Activated CD4-positive, alpha-beta T cell treated with anti-CD3 and anti-CD28 coated beads for 24 hours (primary cell): ENCODE measurements at places on chromosomes 6 and 20.

DNA sequence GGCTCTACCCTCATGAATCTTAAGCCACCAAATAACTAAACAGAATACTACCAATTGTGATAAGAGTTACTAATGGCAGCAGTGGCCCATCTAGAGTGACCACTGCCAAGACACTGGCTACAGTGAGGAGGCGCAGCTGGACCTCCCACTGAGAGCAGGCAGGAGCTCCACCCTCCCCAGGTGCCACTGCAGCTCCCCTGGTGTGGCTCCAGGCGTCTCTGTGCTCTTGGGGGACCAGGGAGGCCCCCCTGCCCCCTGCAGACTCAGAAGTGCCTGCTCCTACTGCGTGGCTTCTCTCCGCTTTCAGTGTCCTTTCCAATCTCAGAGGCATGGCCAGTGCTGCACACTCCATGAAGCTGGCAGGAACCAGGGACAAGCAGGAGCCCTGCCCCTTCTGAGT is 23.4 kb downstream of the MC3R start:
- no peak for DNase-seq

DNA sequence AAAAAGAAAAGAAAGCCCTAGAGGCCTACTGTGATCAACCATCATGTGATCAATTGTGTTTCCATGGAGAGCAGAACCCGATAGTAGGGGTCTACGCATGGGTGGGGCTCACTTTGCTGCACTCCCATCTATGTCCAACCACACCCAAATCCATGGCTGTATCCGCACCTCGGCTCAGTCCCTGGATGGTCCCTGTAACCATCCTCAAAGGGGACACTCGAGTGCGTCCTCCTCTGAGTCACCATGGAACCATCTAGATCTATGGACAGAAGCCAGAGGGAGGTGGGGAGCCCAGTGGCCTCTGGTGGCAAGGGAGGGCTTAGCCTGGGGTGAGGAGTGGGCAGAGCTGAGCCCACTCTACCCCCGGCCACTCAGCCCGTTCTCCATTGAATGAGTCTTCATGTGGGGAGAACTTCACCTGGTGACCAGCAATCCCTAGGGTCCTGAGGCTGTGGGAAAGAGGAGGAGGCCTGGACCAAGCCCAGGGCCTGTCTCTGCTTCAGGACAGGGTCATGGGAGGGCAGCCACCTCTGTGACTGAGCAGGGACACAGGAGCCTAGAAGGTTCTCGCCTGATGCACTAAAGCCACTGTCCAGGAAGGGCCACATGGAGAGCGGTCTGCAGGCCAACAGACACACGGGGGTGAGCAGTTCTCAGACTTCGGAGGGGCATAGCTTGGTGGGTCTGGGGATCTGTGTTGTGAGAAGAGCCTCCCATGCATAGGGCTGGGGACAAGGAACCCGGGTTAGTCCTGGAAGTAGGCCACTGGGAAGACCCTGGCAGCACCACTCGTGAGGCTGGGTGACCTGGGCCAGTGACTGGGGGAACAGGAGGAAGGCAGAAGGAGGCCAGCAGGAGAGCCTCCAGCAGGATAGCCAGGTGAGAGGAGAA is 19.3 kb downstream of the RAET1L start:
- DNase-seq = no peak

- no peak for DNase-seq
These were observed 114.4 kb downstream of the FOXC1 start for GRCh38 chr6:1724124-1724523.

DNA sequence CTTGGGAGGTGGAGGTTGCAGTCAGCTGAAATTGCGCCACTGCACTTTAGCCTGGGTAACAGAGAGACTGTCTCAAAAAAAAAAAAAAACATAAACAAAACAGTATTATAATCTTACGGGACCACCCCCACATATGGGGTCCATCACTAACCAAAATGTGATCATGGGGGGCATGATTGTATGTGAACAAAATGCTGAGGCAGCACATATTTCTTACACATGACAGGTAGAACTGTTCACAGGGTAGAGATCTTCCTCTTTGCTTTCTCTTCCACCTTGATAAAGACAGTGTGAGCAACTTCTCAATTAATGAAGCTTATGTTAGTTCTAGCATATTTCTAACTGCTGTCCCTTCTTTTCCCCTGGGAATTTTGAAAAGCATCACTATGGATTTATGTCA is 24.7 kb downstream of the NFATC2 start:
- DNase-seq = no peak

DNA sequence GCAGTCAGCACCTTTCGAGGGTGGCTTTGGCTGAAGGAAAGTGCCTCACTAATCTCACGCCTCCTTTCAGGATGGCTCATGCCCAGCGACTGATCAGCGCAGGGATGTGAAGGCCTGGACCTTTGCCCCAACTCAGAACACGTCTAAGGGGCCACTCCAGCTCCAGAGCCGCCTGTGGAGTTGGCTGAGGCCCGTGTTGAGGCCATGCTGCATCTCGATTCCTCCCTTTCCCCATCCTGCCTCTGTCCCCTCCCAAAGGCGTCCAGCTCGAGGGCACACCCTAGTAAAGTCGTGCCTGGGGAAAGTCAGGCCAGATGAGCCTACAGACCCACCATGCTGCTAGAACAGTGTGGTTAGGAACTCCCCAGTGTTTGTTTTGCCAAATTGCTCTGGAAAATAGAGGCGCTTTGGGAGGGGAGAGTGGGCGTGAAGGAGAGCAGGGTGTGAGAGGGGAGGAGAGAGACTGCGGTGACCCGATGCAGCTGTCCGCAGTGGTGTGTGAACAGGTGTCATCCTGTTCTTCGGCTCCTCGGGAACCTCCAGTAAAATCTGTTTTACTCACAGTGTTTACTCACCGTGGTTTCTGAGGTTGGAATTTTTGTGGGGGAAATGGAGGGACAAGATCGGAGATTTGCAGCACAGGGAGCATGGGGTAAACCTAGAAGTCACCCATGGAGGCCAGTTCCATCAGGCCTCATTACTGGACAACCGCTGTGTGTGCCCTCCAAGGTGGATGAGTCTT is 85.0 kb upstream of the PMEPA1 start:
- DNase-seq = no peak

DNA sequence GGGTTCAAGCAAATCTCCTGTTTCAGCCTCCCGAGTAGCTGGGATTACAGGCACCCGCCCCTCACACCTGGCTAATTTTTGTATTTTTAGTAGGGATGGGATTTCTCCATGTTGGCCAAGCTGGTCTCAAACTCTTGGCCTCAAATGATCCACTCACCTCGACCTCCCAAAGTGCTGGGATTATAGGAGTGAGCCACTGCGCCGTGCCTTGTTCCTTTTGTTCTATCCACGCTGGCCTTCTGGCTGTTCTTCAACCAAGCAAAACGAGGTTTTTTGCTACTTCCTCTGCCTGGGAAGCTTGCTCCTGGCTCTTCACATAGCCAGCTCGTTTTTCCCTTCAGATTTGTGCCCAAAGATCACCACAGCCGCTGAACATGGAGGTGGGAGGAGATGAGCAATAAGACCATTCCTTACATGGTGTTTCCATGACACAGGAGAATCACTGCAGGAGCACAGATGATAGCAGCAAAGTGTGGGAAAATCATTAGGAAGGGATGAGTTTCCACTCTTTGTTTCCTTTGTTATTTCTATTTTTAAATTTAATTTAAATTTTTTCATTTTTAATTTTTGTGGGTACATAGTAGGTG is 201.0 kb upstream of the ZNF217 start:
- DNase-seq = no peak

- no peak for DNase-seq
These were observed 23.2 kb upstream of the FAM135A start for GRCh38 chr6:70390067-70390466.

GRCh38 chr6:155270561-155271091 is 6.8 kb downstream of the CLDN20 start:
- DNase-seq = no peak

DNA sequence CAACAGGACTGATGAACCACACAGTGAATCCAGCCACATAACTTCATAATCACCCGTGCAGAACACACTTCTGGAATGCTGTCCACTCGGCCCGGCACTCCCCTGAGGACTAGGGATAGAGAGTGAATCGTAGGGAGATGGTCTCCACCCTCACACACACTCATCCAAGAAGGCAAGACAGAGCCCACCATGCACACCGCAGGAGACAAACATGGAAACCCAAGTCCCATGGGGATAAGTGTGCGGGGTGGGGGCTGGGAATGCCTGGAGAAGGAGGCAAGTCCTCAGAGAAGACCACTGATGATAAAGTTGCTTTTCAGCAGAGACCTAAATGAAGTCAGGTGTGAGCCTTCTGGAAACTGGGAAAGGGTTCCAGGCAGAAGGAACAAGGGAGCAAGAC is 399.2 kb upstream of the AGPAT4 start:
- no peak for DNase-seq

GRCh38 chr20:16701296-16701695 is 28.5 kb upstream of the SNRPB2 start:
- no peak for DNase-seq

DNA sequence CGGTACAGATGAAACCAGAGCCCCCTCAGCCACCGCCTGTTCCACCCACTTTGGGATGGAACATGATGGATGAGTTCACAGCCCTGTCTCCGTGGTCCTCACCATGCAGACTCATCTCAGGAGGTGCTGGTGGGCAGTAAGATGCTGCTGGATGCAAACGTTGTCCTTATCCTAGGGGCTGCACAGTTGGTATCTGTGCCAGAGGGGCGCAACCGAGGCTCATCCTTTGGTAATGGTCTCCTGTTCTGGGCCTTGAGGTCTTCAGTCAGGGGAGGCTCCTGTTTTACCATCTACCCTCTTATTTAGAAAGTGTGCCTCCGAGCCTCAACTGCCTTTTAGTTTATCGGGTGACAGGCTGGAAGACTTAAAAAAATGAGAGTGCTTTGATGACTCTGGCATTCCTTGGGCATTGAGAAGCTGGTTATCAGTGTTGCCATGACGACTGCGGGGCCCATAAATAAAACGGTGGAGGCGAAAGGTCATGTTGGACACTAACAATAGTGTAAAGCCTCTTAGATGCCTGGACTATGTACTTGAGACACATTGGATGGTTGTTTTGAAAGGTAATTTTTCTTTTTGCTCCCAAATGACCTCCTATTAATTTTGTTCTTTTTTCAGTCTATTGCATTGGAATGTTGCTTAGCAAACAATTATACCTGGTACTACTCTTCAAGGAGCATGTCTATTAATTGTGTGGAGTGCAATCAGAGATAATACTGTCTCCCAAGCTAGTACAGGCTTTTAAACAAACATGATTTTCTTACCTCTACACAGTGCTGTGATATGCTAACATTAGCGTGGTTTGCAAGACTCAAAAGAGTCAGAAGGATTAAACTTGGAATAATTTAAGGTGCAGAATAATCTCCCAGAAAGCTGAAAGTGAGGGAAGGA is 74.2 kb upstream of the DSP start:
- no peak for DNase-seq
